ENCODE measurements at places on chromosomes 2 and 18.
A peak's percentile ranks its signal among the peaks of the same experiment; 100 is the strongest.

GRCh38 chr2:44950646-44951045 lies 9.1 kb downstream of the SIX3 start:
- no peak for DNase-seq

- no peak for DNase-seq
These were observed 157.6 kb downstream of the EN1 start for GRCh38 chr2:118689874-118690273.

DNA sequence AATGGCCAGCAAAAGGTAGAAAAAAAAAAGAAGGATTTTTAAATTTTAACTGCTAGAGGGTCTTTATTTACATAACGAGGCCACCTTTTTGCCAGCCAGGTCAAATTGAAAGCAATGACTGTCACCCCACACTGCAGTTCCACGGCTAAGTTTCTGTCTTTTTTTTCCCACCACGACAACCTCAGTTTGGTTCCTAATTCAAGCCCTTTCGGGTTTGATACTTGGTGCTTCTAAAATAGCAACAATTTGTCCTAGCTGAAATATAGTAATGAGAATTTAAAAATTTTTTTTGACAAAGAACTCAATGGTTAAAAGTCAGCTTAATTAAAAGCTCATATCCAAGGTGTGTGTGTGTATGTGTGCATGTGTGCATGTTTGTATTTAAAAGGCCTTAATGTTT lies 16.4 kb upstream of the NMS start:
- DNase-seq = no peak

DNA sequence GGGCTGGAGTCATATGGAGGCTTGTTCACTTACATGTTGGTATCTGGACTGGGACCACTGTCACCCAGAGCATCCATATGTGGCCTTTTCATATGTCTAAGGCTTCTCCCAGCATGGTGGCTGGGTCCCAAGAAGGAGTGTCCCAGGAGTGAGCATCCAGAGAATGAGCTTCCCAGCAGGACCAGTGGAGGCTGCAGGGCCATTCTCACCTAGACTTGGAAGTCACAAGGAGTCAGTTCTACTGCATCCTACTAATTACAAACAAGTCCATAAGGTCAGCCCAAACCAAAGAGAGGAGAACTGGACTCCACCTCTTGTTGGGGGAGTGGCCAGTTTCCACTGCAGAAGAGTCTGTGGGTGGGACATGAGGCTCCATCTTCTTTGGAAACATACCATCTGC lies 5.1 kb upstream of the TEX51 start:
- no peak for DNase-seq

GRCh38 chr18:36130039-36130831 lies 536 bp downstream of the ELP2 start:
- no peak for DNase-seq

DNA sequence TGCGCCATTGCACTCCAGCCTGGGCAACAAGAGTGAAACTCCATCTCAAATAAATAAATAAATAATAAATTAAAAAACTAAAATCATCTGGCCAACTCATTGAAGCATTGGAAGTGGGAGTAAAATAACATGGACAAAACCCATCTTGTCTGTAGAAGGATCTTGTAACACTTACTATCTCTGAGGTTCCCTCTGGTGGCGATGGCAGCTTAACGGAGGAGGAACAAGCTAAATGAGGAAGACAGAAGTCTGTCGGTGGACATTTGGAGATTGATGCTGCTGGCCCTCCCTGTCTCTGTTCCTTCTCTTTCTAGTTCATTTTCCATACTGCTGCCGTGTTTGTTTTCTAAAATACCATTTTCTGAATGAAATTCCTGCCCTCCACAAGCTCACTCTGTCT lies 43.4 kb downstream of the ZCCHC2 start:
- DNase-seq = peak; percentile 5

GRCh38 chr18:79630281-79631095 lies 49.1 kb upstream of the CTDP1 start:
- no peak for DNase-seq

DNA sequence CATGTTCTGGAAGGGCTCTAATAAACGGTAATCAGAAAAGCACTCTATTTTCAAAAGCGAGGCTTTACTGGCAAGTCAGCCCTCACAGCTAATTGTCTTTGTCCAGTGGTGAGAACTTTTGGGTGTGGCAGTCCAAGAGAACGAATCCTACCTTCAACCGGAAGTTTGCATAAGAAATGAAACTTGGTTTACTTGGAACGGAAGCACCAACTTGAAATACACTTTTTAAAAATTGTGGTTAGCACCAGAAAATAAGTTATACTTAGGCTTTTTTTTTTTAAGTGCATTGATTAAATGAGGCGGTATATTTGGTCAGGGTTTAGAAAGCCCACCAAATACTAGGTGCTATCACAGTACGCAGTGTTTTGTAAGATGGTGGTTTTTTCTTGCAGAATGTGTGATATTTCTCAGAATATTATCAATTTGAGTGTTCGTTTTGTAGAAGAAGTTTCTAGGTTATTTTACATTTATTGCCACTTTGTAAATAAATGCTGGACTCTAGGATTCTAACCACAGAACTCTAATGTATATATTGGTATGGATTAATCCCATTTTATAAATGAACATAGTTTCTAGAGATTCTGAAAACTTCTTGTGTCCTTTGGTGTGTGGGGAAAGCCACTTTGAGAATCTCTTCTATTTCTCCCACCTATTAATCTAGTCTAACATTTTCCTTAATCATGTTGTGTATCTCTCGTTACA lies 1.2 kb downstream of the MYL12A start:
- peak; percentile 64 for DNase-seq

GRCh38 chr2:20638646-20639430 lies 12.1 kb downstream of the HS1BP3 start:
- no peak for DNase-seq

DNA sequence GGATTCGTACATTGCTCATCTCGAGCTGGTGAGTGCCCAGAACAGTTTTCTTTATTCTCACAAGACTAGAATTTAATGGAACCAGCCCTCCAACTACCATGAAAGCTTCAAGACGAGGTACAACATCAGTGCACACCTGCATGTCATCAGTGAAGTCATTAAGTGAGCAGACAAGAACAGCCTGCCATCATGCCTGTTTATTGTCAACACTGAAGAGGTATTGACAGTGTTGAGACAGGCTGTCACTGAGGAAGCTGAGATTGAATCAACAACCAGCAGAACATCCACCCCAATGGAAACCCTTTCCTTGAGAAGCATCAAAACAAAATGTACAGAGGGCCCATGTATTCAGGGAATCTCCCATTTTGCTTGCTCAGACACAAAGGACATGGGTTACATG lies 148.0 kb upstream of the TCF4 start:
- DNase-seq = no peak

DNA sequence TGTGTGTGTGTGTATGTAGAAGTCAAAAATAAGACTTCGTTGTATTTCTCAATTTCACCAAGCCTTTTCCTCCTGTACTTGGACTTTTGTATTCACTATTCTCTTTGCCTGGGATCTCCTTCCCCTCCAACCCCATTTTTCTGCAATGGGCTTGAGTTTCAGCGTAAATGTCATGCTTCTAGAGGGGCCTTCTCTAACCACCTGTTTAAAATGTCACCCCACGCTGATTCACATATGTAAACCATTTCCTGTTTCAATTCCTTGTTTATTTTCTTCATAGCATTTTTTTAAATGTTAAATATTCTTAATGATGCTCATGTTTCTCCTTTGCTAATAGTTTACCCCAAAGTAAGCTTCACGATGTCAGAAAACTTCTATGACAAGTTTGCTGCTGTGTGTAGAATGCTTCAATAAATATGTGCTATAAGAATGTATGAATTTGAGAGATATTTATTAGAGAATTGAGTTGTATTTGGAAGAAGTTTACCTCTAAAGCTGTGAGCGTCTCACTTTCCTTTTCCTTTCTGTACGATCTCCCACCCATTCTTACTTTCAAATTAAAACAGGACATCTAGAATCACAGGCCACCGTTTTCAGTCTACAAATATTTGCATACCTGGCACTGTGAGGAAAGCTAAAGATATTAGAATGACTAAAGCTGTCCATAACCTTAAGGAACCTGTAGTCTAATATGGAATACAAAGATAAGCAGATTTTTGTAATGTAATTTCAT lies 762.4 kb downstream of the LRRTM4 start:
- no peak for DNase-seq

DNA sequence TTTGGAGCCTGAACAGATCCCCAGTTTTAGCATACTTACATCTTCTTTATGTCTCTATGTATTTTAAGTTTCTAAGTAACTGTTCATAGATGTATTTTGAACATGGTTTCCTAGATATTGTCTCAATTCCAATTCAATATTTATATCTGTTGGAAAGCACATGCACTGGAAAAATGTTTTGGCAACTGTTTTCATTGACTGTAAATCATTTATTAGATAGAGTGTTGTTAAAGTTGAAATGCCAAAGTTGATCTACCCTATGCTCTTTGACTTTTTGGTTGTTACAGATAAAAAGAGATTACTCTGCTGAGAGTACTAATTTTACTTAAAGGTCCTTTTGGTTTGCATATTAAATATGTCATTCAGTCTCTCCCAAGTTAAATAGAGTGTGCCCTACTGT lies 345.0 kb upstream of the NRP2 start:
- DNase-seq = no peak

- no peak for DNase-seq
These were observed 394.5 kb downstream of the DLGAP1 start for GRCh38 chr18:4060427-4061281.

GRCh38 chr18:46148810-46149209 lies 44.6 kb downstream of the HAUS1 start:
- DNase-seq = peak; percentile 63

DNA sequence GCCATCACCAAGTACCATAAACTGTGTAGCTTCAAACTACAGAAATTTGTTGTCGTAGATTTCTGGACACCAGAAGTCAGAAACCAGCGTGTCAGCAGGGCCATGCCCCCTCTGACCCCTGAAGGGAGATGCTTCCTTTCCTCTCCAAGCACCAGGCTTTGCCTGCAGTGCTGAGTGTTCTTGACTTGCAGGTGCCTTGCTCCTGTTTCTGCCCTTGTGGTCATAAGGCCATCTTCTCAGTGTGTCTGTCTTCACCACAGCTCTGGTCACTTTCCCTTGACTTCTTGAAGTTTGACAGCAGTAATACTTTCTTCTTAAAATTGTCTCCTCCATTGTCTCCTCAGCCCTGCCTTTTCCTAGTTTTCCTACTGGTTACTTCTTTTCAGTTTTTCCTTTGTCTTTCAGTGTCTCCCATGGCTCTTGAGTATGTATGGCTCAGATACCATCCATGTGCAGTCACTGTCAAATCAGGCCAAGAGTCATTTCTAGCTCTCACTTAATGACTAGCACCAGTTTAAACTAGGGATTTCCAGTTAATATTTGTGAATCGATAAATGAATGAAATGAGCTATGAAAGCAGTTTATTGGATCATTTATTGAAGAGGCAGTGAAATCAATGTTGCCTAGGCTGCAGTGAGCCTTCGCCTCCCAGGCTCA lies 91.2 kb upstream of the RANBP2 start:
- DNase-seq = no peak

- DNase-seq = no peak
These were observed 160.7 kb downstream of the ALPK2 start for GRCh38 chr18:58468191-58468590.

DNA sequence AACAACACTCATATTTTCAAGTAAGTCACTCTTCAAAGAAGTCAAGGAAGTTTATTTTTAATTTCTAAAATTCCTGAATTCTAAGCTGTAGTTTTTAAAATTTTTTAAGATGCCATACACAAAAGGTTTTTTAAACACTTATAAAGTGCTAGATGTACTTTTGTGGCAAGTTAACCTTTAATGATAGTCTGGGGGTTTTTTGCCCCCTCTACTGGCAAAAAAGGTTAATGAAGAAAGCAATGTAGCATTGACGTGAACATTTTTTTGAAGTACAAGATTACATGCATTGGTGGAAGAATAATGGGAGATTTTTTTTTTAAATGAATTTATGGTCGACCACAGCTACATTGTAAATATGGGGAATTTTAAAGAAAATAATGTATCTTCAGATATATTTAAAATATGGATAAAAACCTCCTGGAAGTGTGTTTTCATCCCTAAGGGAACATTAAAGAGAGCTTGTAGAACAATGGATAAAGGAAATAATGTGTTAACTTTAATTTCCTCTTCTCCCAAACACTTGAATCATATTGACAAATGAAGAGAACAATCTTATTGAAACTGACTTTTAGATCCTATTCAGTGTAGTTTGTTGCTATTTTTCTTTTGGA lies 12.6 kb downstream of the ITPRID2 start:
- DNase-seq = peak; percentile 36

GRCh38 chr2:234204480-234204879 lies 154.0 kb downstream of the SPP2 start:
- DNase-seq = peak; percentile 5

DNA sequence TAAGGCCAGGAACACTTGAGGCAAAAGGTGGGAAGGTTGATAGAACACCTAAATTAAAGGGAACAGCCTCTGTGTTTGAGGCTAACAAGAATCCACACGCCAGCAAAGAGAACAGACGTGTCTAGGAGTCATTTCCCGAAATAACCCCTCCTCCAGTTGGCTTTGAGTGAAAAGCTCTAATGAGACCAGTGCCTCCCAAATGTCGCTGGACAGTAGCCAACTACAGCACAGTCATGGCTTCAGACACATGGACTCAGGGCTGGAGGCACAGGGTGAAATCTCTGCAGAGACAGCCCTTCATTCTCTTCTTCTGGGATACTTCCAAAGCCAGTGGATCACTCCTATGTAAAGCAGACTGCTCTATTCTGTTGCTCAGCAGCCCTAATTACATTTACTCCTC lies 49.6 kb downstream of the SOWAHC start:
- peak; percentile 88 for DNase-seq

GRCh38 chr2:160509016-160509415 lies 15.4 kb upstream of the RBMS1 start:
- no peak for DNase-seq

- DNase-seq = no peak
These were observed 1.7 kb downstream of the NAT8 start for GRCh38 chr2:73640511-73640911.

GRCh38 chr2:165454905-165455304 lies 14.6 kb upstream of the CSRNP3 start:
- DNase-seq = no peak

- peak; percentile 87 for DNase-seq
These were observed at the start of gene FIGN for GRCh38 chr2:163735685-163736432. FIGN (minus strand) TSS chr2:163736008; CDS start chr2:163734927, 1,081 bp downstream.

GRCh38 chr2:207515671-207516070 lies 14.1 kb upstream of the CREB1 start:
- no peak for DNase-seq

- peak; percentile 77 for DNase-seq
These were observed 680.2 kb upstream of the CHAC2 start for GRCh38 chr2:53087262-53087873.

GRCh38 chr18:77203851-77204250 lies 45.8 kb upstream of the GALR1 start:
- no peak for DNase-seq

DNA sequence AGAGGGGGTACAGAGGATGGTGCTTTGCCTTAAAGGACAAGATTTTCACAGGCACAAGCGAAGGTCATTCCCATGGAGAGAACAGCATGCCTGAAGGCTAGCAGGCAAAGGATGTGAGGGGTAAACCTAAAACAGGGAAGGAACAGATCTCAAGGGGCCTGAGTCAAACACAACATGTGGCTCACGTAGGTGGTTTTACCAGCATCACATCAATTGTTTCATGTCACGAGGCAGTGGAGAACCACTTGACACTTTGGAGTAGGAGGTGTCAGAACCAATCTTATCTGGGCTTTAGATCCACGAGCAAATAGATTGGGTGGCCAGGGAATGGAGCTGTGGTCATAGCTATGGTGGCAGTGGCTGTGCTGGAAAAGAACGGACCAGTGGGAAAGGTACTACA lies 8.4 kb downstream of the COX5B start:
- DNase-seq = no peak

- DNase-seq = peak; percentile 24
These were observed 89.8 kb upstream of the KCNH7 start for GRCh38 chr2:162928356-162928755.

All from fibroblast of skin of abdomen (primary cell).